ENCODE measurements at places on chromosomes 5 and 9.

DNA sequence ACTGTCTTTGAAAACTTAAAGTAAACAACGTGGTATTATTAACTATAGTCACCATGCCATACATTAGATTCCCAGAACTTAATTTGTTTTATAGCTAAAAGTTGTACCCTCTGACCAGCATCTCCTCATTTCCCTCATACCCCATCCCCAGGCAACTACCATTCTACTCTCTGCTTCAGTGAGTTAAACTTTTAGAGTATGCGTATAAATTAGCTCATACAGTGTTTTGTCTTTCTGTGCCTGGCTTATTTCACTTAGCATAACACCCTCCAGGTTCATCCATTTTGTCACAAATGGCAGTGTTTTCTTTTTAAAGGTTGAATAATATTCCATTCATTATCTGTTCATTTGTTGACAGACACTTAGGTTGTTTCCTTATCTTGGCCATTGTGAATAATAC is 14.2 kb downstream of the COMMD10 start:
- no peak for DNase-seq

GRCh38 chr9:126842220-126842842 is 18.1 kb upstream of the ZBTB34 start:
- no peak for DNase-seq

GRCh38 chr9:88536951-88537760 is 2.2 kb downstream of the NXNL2 start:
- DNase-seq: no peak

- DNase-seq: no peak
These were observed 21.1 kb downstream of the SRFBP1 start for GRCh38 chr5:121982893-121983285.

DNA sequence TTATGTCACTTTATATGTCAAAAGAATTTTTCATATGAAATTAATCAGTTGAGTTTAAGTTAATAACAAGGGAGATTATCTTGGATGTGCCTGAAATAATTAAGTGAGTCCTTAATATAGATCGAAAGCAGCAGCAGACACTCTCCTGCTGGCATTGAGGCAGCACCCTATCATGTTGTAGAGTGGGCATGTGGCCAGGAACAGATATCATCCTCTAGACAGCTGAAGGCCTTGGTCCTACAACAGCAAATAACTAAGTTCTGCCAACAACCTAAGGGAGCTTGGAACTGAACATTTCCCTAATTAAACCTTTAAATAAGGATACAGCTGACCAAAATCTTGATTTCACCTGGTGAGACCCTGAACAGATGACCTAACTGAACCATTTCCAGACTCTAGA is 25.8 kb upstream of the UGT3A1 start:
- DNase-seq: no peak
